Panc1 (cell line): ENCODE measurements at places on chromosomes 2 and 18.

- H3K4me1 ChIP-seq = peaks cover 30% of the 10 kb centered on the region
- peak; percentile 78 for DNase-seq
- H3K27me3 ChIP-seq = no peaks in the 10 kb centered on the region
Observed at GRCh38 chr2:127226520-127227263, 6.6 kb upstream of the CYP27C1 start.

DNA sequence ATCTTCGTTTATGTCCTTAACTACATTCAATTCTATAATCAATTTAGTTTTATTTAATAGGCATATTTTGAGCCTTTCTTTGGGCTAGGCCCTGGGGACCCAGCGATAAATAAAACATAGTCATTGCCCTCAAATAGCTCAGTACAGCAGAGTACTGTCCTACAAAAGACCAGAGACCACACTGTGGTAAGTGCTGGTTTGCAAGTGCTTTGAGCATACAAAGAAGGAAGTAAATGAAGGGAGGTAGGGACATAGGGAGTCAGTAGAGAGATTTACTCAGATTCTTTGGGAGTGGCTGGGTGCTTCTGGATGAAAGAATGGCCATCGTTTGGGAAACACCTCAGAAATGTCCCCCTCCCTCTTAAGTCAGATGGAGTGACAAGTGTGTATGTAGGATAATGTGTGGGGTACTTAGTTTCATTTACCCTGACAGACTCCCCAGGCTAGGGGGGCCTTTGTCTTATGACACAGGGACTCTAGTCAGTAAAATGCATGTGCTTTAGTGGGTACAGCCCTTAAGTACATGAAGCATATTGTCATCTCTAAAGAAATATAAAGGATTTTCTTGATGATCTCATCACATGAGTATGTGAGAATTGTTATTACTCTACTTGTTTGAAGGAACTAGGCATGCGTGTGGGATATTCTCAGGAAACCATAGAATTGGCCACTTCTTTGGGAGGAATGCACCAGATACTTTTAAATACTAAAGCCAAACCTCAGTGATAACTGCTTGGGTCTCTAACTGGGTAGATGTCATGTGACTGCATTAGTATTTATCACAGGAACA, 35.1 kb downstream of the MAPRE2 start:
- H3K36me3 ChIP-seq = no peaks in the 10 kb centered on the region; the same call in 1 of the 2 replicates
- no peak for DNase-seq
- no peaks in the 10 kb centered on the region for H3K27me3 ChIP-seq
- no peak overlapping the region for H3K27ac ChIP-seq

DNA sequence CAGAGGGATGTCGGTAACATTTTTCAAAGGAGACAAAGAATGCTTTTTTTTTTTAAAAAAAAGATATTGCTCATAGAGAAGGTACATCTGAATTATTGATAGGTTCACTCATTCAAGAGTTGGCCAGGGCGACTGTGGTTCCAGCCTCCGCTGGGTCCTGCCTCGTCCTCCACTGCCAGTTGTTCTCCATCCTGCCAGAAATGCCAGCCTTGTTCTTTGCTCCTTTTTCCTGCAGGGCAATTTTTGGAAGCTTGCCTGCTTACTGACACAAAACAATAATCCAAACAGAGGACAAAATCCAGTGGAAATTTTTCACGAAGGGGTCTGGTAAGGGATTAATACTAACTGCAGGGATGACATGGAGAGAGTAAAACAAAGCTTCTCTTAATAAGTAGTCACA, 1113.0 kb downstream of the CBLN2 start:
- no peak overlapping the region for H3K27ac ChIP-seq

GRCh38 chr2:79824086-79824786, 311.4 kb downstream of the CTNNA2 start:
- H3K36me3 ChIP-seq = no peaks in the 10 kb centered on the region
- no peak for DNase-seq
- H3K4me3 ChIP-seq = no peak overlapping the region
- no peaks in the 10 kb centered on the region for H3K4me1 ChIP-seq

GRCh38 chr2:112019569-112019982, 35.5 kb upstream of the TMEM87B start:
- H3K4me3 ChIP-seq = no peak overlapping the region
- no peak overlapping the region for H3K27ac ChIP-seq
- no peak for DNase-seq
- H3K27me3 ChIP-seq = no peaks in the 10 kb centered on the region
- H3K4me1 ChIP-seq = no peaks in the 10 kb centered on the region
- no peaks in the 10 kb centered on the region; the same call in 1 of the 2 replicates for H3K36me3 ChIP-seq

DNA sequence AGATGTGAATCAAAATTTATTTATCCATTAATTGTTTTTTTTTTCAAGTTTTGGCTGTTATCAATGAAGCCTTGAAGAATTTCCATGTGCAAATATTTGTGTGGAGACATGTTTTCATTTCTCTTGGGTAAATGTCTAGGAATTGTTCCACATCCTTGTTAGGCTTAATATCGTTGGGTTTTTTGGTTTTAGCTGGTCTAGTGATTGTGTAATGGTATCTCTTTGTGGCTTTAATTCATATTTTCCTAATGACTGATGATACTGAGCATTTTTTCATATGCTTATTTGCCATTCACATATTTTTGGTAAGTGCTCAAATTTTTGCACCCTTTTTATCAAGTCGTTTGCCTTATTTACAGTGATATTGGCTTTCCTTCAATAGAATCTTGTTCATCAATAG, 250.3 kb upstream of the EPHA4 start:
- H3K4me3 ChIP-seq = no peak overlapping the region
- H3K4me1 ChIP-seq = no peaks in the 10 kb centered on the region
- no peak for DNase-seq
- no peaks in the 10 kb centered on the region for H3K27me3 ChIP-seq
- no peaks in the 10 kb centered on the region for H3K36me3 ChIP-seq

GRCh38 chr2:10541775-10542432, 93.8 kb upstream of the ODC1 start:
- no peak overlapping the region for H3K4me3 ChIP-seq
- H3K27ac ChIP-seq = no peak overlapping the region
- DNase-seq = no peak

DNA sequence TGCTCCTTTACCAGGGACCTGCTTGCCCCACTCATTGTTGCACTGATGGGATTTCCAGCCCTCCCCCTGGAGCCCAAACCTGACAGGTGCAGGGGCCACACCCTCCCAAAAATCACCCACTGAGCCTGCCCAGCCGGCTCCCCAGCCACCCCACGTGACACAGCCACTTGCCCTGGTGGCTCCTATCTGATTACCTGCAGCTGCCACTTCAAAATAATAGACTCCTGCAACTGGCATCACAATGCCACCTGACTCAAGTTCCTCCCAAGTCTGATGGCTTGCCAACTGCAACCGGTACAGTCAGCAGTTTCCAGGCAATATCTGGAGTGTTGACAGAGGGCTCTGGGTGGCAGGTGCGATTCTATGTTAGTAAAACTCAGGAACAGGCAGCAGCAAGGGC, 66.2 kb downstream of the CRACDL start:
- H3K4me1 ChIP-seq = no peaks in the 10 kb centered on the region
- DNase-seq = no peak
- no peaks in the 10 kb centered on the region for H3K27me3 ChIP-seq

- no peaks in the 10 kb centered on the region for H3K36me3 ChIP-seq
- peak overlapping the region; percentile 57; the same call in 1 of the 2 replicates for H3K27ac ChIP-seq
- no peaks in the 10 kb centered on the region for H3K27me3 ChIP-seq
- H3K4me3 ChIP-seq = no peak overlapping the region
- H3K4me1 ChIP-seq = peaks cover 51% of the 10 kb centered on the region
- no peak for DNase-seq
Observed at GRCh38 chr2:46846536-46846935, 69.1 kb downstream of the MCFD2 start.

- DNase-seq = no peak
- H3K4me1 ChIP-seq = peaks cover 14% of the 10 kb centered on the region
- no peaks in the 10 kb centered on the region for H3K27me3 ChIP-seq
- H3K27ac ChIP-seq = peak overlapping the region; percentile 49
- no peaks in the 10 kb centered on the region; the same call in 1 of the 2 replicates for H3K36me3 ChIP-seq
Observed at GRCh38 chr2:97662386-97662894, 1.4 kb downstream of the ACTR1B start.

- no peak overlapping the region for H3K27ac ChIP-seq
- no peak overlapping the region for H3K4me3 ChIP-seq
- no peaks in the 10 kb centered on the region for H3K4me1 ChIP-seq
Observed at GRCh38 chr18:46422552-46423055, 234.4 kb downstream of the LOXHD1 start.

GRCh38 chr2:98084151-98084868, 2.7 kb upstream of the VWA3B start:
- H3K27me3 ChIP-seq = peaks cover 20% of the 10 kb centered on the region; the same call in 1 of the 2 replicates
- peaks cover 4% of the 10 kb centered on the region; the same call in 1 of the 2 replicates for H3K4me1 ChIP-seq
- no peak overlapping the region for H3K4me3 ChIP-seq
- no peaks in the 10 kb centered on the region for H3K36me3 ChIP-seq
- no peak for DNase-seq
- no peak overlapping the region for H3K27ac ChIP-seq

GRCh38 chr2:216294305-216294704, 78.0 kb downstream of the MARCHF4 start:
- H3K36me3 ChIP-seq = no peaks in the 10 kb centered on the region
- 0 out of 2 replicates have a peak, but pooled peaks cover 3% of the 10 kb centered on the region for H3K27me3 ChIP-seq
- no peak overlapping the region for H3K4me3 ChIP-seq
- no peaks in the 10 kb centered on the region for H3K4me1 ChIP-seq
- DNase-seq = no peak

DNA sequence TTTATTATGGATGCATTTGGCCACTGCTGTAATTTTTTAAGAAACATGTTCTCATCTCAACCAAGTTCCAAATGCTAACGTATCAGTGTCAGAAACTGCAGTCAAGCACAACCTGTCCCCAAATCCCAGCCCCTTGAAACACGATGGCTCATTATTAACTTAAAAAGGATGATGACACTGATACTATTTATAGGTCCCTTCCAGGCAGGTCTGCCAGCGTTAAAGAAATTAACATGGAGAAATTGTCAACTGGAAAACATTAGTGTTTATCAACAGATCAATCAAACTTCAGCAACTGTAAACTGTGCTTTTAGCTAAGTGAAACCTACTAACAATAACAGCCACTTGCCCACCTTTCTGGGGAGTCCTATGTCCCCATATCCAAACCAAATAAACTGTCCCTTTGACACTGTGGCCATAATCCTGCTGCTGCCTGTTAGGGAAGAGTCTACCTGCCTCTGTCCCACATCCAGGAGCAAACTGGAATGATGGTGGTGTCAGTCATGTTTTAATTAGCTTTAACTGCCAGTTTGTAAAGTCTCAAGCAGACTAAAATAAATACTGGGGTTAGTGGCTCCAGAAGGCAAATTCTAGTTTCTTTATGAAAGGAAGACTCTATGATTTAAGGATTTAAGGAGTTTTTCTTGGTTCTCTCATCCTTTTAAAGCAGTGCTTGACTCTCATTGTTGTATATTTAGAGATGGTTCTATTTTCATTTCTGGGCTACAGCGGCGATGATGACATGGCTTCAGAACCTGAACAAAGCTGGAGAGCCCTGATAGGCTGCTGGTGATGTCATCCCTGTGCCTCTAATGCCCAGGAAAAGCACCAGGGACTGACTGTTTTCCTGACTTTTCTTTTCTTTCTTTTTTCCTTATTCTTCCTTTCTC, 583.6 kb upstream of the PIK3C3 start:
- H3K4me3 ChIP-seq = no peak overlapping the region
- no peaks in the 10 kb centered on the region for H3K27me3 ChIP-seq
- H3K36me3 ChIP-seq = no peaks in the 10 kb centered on the region
- no peaks in the 10 kb centered on the region for H3K4me1 ChIP-seq
- H3K27ac ChIP-seq = no peak overlapping the region
- no peak for DNase-seq

GRCh38 chr18:65623676-65624075, 127.1 kb upstream of the CDH7 start:
- H3K36me3 ChIP-seq = no peaks in the 10 kb centered on the region
- H3K27ac ChIP-seq = no peak overlapping the region
- H3K27me3 ChIP-seq = no peaks in the 10 kb centered on the region
- no peak for DNase-seq
- H3K4me3 ChIP-seq = no peak overlapping the region

DNA sequence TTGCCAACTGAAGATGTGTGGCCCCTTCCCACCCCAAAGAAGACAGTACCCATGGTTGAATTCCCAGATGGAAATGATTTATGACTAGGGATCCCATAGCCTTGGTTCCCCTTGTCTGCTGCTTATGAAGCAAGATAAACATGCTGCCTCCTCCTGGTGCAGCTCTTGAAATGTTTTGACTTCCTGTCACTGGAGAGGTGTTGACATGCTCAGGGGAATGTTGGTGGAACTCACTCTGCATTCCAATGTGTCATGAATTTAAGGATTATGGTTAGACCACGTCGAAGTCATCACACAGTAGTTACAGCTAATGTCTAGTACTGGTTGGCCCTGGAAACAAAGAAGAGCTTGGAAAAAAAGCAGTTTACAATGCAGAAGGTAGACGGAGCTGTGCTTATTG, 69.0 kb upstream of the FAM110C start:
- H3K4me1 ChIP-seq = no peaks in the 10 kb centered on the region
- H3K27me3 ChIP-seq = peaks cover 3% of the 10 kb centered on the region; the same call in 1 of the 2 replicates
- H3K4me3 ChIP-seq = no peak overlapping the region
- DNase-seq = no peak
- no peak overlapping the region for H3K27ac ChIP-seq

DNA sequence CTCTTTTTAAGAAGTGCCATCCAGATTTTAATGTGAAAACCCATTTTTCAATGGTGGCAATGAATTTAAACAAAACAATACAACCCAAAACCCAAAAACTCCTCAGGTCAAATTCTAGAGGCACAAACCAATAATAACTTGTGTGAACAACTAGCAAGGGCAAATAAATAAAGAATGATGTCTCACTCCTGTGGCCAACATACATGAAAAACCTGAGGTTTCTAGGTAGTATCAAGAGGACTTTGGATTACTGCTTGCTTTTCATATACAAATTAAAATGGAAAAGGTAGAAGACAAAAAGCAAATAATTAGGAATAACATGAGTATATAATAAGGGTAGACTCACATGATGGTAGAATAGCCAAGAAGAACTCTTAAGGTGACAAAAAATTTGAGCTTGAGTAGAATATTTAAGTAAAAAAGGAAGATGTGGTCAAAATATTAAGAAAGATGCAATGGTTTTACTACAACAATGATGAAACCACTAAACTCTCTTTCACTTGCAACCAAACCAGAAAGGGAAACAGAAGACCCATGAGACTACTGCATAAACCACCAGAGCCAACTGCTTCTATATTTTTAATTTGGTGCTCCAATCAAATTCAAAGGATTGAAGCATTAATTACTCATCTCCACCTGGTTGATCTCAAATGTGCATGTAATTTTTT, 53.5 kb downstream of the DARS1 start:
- H3K36me3 ChIP-seq = peaks cover 22% of the 10 kb centered on the region
- no peak overlapping the region for H3K27ac ChIP-seq
- no peaks in the 10 kb centered on the region; the same call in 1 of the 2 replicates for H3K4me1 ChIP-seq
- H3K27me3 ChIP-seq = no peaks in the 10 kb centered on the region

DNA sequence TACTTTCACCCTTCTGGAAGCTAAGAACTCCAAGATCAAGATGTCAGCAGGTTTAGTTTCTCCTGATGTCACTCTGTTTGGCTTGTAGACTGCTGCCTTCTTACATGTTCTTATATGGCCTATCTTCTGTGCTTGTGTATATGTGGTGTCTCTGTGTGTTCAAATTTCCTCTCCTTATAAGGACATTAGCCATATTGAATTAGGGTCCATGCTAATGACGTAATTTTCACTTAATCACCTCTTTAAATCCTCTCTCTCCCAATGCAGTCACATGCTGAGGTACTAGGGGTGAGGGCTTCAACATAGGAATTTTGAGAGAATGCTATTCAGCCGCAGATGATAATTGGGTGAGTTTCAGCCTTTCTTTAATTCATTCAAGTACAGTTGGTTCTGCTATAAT, 458.3 kb upstream of the SYT4 start:
- no peak overlapping the region for H3K4me3 ChIP-seq
- H3K27me3 ChIP-seq = no peaks in the 10 kb centered on the region
- no peaks in the 10 kb centered on the region for H3K4me1 ChIP-seq
- no peak for DNase-seq
